ENCODE measurements at places on chromosomes 5 and 9.

GRCh38 chr5:474840-475661 lies 32.1 kb downstream of the EXOC3 start:
- DNase-seq: no peak

DNA sequence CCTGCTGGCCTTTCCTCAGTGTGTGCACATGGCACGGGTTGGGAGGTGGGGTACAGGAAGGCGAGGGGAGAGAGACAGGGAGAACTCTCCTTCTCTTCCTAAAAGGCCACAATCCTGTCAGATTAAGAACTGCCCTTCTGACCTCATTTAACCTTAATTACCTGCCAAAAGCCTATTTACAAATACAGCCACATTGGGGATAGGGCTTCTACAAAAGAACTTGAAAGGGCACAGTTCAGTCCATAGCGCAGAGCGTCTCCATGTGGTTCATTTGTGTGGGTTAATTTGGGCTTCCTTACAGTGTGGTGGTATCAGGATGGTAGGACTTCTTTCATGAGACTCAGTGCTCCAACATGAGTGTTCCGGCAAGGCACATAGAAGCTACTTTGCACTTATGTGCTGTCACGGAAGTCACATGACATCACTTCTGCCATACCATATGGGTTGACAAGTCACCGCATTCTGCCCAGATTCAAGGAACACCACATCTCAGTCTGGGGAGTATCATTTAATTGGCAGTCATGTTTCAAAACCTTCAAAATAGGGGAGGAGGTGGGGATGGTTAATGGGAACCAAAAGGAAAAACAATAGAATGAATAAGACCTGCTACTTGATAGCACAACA lies 46.8 kb downstream of the NLN start:
- DNase-seq: no peak

DNA sequence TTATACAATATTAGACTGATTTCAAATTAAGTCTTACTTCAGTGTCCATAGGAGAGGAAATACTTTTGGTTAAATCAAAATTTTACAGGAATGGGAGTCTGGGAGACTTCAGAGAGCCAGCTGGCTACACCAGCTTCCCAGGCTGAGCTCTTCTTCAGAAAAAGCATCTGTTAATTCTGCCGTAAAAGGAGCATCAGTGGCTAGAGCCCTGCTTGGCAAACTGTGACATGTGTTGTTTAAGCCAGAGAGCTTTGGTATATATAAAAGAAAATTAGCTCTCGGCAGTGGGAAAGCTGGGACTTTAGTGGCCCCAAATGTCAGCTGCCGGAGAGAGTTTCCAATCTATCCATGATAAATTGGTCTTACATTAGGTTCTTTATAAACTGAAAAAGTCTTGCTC lies 378.8 kb upstream of the TUSC1 start:
- DNase-seq: no peak

GRCh38 chr9:16043756-16044578 lies 491.1 kb downstream of the CCDC171 start:
- no peak for DNase-seq

- no peak for DNase-seq
Observed at GRCh38 chr5:33837301-33837700, 54.5 kb downstream of the ADAMTS12 start.

- DNase-seq: peak; percentile 42
Observed at GRCh38 chr9:108780942-108781734, 74.6 kb downstream of the ACTL7B start.

- no peak for DNase-seq
Observed at GRCh38 chr5:31469886-31470285, 62.0 kb downstream of the DROSHA start.

DNA sequence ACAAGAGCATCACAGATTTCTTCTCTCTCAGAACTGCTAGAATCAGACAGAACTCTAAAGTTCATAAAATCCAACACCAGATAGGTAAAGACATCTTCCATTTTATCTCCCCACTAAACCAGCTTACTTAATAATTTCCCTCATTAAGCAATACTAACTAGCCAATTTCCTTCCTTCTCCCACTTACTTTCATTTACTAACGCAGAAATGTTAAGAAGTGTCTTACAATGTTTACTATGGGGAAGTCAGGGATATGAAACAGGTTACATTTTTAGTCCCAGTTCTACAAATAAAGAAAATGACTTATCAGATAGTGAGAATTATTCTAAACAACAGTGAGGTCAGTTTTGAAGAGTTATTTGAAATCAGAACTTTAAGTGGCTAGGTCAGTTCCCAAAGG lies 236.5 kb downstream of the FBXL17 start:
- no peak for DNase-seq

DNA sequence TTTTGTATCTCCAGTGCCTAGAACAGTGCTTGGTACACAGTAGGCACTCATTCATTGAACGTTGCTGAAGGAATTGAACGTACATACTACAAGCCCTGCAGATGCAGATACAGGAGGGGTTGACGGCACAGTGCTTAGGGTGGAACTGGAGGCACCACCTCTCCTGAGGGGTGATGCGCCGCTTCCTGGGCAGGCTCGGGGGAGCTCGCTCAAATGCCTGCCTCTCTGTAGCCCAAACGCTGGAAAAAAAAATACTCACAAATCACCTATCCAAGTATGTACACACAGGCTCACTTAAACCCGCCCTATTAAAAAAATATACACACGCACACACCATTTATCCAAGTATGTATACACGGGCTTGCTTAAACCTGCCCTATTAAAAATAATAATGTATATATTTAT lies 536 bp upstream of the COMMD10 start:
- peak; percentile 35 for DNase-seq

DNA sequence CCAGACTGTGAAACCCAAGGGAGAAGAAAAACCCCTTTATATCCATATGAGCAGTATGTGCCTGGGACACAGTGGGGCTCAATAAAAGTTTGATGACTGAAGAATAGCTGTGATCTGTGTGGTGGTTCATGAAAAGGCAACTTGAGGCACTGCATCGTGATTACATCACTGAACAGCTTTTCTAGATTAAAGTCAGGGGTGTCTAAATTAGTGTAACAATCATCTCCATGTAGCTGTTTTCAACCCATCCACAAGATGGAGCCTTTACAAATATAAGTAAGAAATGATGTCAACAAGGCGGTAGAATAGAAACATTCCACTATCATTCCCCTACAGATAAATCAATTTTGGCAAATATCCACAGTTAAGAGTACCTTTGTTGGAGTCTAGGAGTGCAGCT lies 55.5 kb downstream of the PRRC1 start:
- DNase-seq: no peak

GRCh38 chr9:133286523-133286922 lies 11.5 kb upstream of the ABO start:
- DNase-seq: no peak

GRCh38 chr5:14630671-14631070 lies 33.8 kb upstream of the OTULIN start:
- no peak for DNase-seq

Data from hematopoietic multipotent progenitor cell (in vitro differentiated cells).